Activated naive CD4-positive, alpha-beta T cell treated with Interleukin-2 at 50 U/mL for 16 hours (primary cell): ENCODE measurements at places on chromosomes 7 and 10.

- DNase-seq, result no peak
These were observed 12.1 kb downstream of the TAX1BP1 start for GRCh38 chr7:27751888-27752660.

GRCh38 chr10:103044942-103045489 is 126.9 kb downstream of the CNNM2 start:
- no peak for DNase-seq

GRCh38 chr10:74177140-74177677 is 26.2 kb downstream of the ADK start:
- peak; percentile 63 for DNase-seq

DNA sequence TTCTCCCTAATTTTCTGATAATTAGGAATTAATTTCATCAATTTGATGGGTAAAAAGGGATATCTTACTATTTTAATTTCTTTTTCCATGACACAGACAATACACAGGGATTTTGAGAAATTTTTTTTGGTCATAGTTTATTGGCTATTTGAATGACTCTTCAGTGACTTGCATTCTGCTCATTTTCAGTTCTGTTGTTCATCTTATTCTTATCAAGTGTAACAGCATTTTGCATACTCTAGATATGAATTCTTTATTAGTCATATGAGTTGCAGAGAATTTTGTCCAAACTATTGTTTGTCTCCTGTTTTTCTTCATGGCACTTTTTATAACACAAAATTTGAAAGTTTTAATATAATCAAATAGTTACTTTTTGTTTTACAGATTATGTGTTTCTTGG is 41.7 kb downstream of the MKLN1 start:
- no peak for DNase-seq

- no peak for DNase-seq
These were observed 65.5 kb downstream of the GRB10 start for GRCh38 chr7:50717181-50717580.

GRCh38 chr10:122461729-122462532 is 578 bp downstream of the HTRA1 start:
- DNase-seq, result no peak

GRCh38 chr10:85235258-85235657 is 906.9 kb downstream of the CCSER2 start:
- no peak for DNase-seq

DNA sequence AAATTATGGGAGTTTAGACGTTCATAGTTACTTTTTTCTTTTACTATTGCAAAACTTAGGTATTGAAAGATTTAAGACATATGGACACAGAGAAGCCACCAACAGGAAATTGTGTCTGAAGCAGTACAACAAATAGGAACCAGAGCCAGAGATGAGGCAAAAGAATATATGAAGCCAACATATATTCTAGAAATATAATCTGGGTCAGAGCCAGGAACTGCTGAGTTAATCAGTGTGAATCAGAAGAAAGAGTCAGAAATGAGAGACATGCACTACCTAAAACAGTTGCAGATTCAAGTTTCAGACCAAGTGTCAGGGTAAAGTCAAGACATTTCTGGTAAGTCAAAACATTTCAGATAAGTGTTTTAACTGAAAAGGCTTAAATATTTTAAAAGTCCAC is 67.7 kb downstream of the DGKB start:
- DNase-seq, result no peak

DNA sequence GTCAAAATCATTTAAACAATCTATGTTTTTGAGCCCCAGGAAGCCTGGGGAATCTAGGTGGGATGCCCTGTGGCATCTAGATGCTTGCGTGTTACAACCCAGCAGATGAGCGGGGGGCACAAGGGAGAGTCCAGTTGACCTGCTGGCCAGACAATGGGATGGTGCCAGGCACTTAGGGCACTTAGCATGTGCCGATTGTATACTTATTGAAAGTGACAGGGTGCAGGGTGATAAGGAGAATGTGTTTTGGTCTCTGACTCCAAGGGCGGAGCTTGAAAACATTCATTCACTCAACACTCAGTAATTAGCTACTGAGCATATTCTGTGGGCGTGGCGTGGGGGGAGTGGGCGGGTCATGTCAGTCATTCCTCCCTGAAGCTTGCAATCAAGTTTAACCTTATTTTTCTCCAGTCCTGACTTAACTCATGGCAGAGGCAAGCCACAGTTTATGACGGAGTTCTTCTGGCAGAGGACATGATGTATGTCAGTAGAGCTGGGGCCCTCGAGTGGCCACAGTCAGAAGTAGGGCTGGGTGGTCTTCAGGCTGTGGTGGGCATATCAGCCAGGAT is 115.1 kb downstream of the PRKCQ start:
- no peak for DNase-seq

- no peak for DNase-seq
These were observed 394.2 kb downstream of the GALNT17 start for GRCh38 chr7:71526106-71526505.

GRCh38 chr7:129750501-129750900 is 139.0 kb downstream of the NRF1 start:
- no peak for DNase-seq

DNA sequence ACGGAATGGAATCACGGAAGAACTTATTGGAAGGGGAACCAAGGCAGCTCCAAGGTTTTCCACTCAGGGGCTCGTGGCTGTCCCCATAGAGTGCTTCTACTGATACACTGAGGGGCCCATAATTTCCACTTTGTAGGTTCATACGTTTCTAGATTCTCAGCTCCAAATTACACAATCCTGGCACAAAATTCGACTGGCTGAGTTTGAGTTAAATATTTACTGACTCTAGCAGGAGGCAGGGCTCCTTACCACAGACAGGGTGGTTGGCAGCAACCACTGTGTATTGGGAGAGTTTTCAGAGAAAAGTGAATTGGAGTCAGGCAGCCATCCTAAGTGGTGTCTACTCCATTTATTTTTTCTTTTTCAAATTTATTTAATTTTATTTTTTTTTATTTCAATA is 55.4 kb upstream of the SEC61G start:
- DNase-seq, result no peak

DNA sequence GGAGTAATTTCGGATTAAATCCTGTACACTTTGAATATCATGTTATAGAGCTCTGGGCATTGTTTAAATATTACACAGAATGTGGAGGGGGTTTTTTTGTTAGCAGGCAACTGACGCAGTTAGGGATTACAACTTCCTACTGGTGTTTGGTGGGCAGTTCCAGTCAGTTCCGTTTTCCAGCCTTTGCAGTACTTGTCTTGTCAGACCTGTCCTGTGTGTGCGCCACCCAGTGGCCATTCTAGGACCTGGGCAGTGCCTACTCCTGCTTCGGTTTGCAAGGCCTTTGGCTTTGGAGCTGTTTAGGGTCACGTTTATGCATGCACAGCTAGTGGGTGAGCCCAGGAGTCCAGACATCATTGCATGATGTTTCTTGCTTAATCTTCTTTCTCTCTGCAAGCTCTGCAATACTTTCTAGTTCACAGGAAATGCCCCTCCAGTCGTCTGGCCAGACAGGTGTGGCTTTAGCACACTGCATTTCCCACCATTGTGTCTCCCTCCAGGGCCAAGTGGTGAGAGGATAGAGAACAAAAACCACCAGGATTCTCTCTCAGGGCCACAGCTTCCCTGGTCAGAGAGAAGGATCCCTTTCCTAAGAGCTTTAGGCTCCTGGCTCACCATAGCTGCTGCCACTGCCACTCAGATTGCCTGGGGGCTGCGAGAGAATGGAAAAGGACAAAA is 96.5 kb upstream of the TARP start:
- DNase-seq, result peak; percentile 76

- DNase-seq, result no peak
These were observed 1.3 kb upstream of the PAPSS2 start for GRCh38 chr10:87658321-87658795.

DNA sequence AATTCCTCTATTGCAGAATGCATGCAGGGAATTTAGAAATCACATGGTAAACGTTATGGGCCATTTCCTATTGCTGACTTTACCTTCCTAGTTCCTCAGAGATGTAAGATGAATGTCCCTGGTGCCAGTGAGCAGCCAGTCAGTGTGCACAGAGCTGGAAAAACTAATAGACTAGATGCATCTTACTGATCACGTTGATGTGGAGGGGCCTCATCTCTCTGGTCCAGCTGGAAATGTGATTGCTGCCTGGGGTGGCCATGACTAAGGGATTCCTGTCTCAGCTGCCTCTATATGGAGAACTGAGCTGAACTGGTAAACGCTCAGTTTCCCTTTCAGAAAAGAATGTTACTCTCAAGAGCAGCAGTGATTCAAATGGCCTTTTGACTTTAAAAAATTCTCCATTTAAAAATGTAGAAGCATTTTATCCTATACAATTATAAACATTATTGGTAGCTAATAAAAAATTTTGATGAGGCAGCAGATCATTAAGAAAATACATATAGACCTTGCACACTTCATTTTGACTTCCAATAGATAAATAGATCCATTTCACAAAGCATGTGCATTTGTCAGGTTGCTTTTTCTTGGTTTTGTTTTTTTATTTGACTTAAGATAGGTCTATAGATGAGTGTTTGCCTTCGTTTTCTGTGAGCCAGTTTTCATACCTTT is 80.5 kb upstream of the INSYN2A start:
- no peak for DNase-seq

- DNase-seq, result no peak
These were observed 85.1 kb upstream of the FGFR2 start for GRCh38 chr10:121683366-121683765.

DNA sequence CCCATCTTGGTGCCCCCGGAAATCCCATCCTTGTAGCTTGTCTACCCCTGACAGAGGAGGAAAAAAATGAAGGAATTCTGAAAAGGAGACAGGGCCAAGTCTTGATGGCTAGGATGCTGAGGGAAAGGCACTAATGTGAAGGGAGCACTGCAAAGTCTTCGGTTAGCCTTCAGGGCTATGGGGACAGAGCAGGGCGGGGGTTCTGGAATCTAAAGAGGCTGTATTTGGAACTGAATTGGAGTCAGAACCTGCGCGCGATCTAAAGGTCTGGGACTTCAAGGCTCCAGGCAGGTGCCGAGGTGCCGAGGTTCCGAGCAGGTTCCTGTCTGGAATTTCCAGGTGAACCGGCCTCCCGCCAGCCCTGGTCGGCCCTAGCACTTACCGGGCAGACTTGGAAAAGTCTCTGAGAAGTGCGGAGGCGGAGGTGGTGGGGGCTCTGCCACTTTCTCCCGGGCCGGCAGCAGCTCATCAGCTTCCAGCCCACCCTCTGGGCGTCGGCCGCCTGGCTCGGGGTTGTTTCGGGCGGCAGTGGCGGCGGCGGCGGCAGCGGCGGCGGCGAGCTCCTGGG is 781 bp downstream of the GBX1 start:
- no peak for DNase-seq

GRCh38 chr10:25666276-25666675 is 267.8 kb upstream of the MYO3A start:
- no peak for DNase-seq

DNA sequence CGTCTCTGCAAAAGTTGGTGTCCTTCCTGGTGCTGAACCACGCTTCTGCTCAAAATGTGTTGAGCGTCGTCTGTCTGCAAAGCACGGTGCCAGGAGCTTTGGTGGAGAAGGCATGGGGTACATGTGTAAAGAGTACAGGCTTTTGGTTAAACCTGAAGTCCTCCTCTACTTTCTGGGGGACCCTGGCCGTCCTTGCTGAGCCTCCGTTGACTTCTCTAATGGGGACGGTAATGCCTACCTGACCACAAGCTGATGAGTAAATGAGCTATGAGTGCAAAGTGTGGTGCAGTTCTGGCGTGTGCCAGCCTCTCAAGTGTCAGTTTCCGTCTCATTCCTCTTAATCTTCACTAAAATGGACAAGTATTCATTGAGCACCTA is 527 bp upstream of the HERPUD2 start:
- peak; percentile 40 for DNase-seq

- no peak for DNase-seq
These were observed 6.1 kb downstream of the RNF133 start for GRCh38 chr7:122692769-122693309.

- DNase-seq, result no peak
These were observed 78.7 kb downstream of the CLEC2L start for GRCh38 chr7:139602143-139602722.

- no peak for DNase-seq
These were observed 139.8 kb upstream of the AOAH start for GRCh38 chr7:36863901-36864701.

GRCh38 chr10:89129911-89130310 is 77.2 kb downstream of the CH25H start:
- DNase-seq, result no peak

- no peak for DNase-seq
These were observed 32.2 kb downstream of the CALML5 start for GRCh38 chr10:5467207-5467535.

- DNase-seq, result no peak
These were observed 128.6 kb downstream of the ADCY1 start for GRCh38 chr7:45702751-45703150.

- no peak for DNase-seq
These were observed 9.1 kb downstream of the ADCYAP1R1 start for GRCh38 chr7:31061185-31061584.

DNA sequence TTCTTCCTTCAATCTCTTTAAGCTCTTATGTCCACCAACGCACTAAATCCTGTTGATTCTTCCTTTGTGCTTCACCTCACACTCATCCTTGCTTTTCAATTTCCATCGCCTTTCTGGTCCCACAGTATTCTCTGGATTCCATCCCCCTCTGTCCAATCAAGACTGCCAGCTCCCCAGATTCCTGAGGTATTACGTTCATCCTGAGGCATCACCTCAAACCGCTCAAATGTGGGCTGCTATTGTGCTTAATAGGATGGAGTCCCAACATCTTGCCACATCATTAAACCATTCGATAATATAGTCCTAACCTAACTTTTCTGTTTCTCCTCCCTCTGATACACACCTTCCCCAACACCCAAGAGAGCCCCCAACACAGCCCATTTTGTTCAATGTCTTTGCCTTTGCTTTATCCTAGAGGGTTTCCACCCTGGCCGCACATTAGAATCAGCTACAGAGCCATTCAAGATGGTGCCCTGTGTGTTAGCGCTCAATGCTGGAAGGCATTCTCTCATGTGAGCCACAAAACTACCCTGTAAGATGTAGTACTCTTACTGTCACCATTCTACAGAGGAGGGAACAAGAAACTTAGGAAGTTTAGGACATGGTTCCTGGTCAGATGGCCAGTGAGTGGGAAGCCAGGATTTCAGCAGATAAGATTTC is 79.5 kb upstream of the LEP start:
- no peak for DNase-seq

DNA sequence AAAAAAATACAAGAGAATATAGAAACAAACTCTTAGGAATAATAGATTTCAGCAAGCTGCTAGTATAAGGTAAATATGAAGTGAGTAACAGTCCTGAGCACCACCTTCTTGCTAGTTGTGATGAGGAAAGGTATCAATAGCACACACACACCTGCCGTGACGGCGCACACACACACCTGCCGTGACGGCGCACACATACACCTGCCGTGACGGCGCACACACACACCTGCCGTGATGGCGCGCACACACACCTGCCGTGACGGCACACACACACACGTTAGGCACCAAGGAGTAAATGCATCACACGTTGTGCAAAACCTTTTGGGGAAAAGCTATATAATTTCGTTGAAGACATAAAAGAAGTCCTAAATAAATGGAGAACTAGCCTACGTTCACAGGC is 4.7 kb upstream of the JAKMIP3 start:
- DNase-seq, result no peak
